HS-27A (cell line): ENCODE measurements at places on chromosomes 16 and 17.

- DNase-seq = no peak
These were observed 2.5 kb downstream of the ITGAD start for GRCh38 chr16:31395647-31396046.

DNA sequence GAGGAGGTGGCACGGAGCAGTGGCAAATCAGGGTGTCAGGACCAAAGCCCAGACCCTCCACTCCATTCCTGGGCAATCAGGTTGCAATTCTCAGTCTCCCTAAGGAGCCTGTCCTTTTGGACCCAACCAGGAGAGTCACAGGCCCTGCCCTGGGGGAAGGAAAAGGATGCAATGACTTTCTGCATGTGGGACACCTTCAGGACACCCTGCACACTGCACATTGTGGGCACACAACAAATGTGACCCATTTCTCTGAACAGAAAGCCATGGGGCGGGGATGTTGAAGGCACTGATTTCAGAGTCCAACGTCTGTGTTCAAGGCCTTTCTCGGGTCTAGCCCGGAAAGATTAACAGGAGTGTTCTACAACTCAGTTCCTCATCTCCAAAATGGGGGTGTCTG lies 286.2 kb upstream of the FOXF1 start:
- DNase-seq = no peak

DNA sequence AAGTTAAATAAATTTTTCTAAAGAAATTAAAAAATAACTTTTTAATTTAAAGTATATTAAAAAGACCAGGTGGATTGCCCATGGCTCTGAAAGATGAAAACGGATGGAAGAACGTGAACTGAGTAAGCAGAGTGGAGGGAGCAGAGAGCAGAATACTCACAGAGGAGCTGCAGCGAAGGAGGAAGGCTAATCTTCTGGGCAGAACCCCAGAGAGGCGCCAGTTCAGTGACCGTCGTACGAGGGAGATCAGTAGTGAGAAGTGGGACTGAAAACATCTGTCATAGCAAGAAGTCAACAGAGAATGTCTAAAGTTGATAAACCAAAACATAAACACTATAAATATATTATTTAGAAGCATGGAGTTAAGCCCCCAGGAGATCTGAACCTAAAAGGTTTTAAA lies 34.9 kb downstream of the UBE2G1 start:
- DNase-seq = no peak

DNA sequence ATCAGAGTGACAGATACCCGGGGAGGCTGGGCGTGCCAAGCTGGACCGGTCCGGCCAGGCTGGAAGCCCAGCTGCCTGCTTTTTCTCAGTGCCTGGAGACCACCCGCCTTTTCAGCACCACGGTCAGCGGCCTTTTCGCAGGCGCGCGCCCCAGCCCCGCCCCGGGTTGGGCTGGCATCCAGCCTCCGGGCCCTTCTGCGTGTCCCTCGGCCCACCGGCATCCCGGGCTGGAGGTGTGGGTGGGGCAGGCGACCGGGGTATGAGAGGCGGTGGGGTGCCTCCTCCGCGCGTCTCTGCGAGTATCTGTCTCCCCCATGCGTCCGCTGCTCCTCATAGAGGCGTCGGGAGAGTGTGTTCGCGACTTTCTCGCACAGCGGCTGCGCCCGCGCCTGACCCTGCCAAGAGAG lies 102.5 kb downstream of the MRM1 start:
- no peak for DNase-seq

GRCh38 chr16:23348579-23349469 lies 46.7 kb downstream of the SCNN1B start:
- no peak for DNase-seq

- DNase-seq = no peak
These were observed 1.2 kb downstream of the NAGLU start for GRCh38 chr17:42537156-42537805.

DNA sequence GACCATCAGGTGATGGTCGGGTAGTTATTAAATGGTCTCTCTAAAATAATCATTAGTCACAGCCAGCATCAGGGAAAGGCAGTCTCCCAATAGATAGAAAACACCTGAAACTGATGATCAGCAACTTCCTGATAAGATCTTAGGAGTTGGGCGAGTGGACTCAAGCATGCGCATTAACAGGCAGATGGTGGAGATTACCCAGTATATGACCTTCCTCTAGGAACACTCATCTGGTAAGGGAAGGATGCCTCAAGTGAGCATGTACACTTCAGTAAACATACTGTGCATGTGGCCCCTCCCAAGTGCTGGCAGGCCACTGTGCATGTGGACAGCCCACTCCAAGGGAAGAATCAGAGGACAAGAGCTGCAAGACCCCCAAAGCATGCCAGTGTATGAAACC lies 105.9 kb downstream of the ABCC12 start:
- DNase-seq = no peak

GRCh38 chr17:66432996-66433551 lies 130.7 kb downstream of the PRKCA start:
- DNase-seq = no peak

- DNase-seq = no peak
These were observed 114.4 kb upstream of the HAS3 start for GRCh38 chr16:68991075-68991474.
